ENCODE measurements at places on chromosomes 7 and 10.

- no peak for DNase-seq
Observed at GRCh38 chr10:111015181-111015580, 61.6 kb upstream of the ADRA2A start.

DNA sequence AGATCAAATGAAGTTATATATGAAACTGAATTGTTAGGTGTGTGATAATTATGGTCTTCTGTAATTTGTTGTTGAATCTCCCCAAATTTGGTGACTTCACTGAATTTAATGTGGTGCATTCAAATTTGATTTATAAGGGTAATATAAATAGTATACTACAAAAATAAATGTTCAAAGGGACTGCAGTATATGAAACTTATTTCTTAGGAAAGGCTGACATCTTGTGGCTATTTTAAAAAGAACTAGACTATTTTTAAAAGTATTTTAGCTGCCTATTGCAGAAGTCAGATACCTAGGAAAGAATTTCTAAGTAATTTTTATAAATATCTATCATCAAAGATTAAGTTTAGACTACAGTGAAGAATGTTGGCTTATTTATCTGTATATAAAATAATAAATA, 36.6 kb downstream of the ATRNL1 start:
- no peak for DNase-seq

- no peak for DNase-seq
Observed at GRCh38 chr7:83851551-83851950, 202.6 kb upstream of the SEMA3E start.

DNA sequence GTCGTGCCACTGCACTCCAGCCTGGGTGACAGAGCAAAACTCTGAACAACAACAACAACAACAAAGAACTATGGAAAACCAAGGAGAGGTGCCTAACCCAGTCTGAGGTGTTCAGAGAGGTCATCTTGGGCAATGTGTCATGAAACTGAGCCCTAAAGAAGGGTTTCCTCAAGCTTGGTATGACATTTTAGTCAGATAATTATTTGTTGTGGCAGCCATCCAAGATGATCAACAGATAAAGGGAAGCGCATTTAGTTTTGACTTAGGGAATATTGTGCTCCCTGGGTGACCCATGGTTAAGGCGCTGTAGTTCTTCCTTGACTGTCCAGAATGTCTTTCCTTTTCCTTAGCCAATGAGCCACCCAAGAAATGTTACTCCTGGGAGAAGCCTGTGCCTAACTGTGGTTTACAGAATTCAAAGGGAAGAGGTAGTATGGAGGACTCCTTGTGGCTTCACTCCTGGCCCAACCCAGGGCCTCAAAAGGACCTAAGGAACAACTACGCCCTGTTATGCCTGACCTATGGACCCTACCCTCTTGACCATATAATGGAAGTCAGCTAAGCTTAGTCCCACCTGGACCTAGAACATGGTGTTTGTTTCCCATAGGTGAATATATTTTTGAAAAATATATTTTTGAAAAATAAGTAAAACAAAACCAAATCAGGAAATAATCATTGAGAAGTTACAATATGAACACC, 42.4 kb downstream of the TPST1 start:
- no peak for DNase-seq

- no peak for DNase-seq
Observed at GRCh38 chr7:25395976-25396375, 167.7 kb upstream of the NPVF start.

Measured in activated CD8-positive, alpha-beta memory T cell treated with anti-CD3 and anti-CD28 coated beads for 1 hour (primary cell).